Left lung (tissue), 14 donors: ENCODE measurements at places on chromosomes 6 and 20.

DNA sequence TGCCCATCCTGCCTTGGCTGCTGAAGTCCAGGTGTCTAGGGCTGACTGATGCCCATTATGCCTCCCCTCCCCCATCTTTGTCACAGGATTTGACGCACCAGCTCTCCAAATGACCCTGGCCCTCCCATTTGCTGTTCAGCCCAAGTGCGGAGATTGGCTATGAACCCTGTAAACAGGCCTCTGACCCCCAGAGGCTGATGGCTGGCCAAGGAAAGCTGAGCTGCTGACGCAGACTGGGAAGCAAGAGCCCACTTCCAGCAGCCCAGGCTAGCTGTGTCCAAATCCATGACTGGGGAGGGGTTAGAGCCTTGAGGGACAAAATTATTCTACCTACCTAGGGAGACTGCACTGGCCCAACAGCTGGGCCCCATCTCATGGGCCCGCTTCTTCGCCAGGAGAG is 797 bp upstream of the GNRH2 start:
- DNase-seq = no peak

GRCh38 chr6:4568138-4568537 is 208.1 kb upstream of the CDYL start:
- DNase-seq = no peak

DNA sequence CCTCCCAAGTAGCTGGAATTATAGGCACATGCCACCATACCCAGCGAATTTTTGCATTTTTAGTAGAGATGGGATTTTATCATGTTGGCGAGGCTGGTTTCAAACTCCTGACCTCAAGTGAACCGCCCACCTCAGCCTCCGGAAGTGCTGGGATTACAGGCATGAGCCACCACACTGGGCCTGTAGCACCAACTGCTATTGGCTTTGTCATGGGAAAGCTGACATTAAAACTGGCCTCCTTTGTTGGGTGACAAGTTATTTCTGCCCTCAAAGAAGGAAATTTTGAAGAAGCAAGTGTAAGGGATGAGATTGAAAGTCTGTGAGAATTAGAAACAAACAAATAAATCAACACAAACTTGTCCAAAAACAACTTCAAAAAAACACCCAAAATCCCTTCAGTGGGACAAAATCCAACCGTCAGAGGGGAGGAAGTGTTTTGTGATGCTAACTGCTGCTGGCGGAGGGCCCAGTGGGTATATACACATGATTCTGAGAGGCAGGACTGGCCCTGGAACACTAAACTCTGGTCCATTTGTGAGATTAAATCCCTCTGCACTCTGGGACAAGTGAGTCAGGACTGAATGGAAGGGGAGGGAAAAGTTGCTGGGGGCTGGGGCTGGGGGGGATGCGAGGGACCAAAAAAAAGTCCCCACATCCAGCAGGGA is 87.5 kb upstream of the NAA20 start:
- DNase-seq = no peak

- DNase-seq = no peak
Observed at GRCh38 chr6:79764747-79765146, 133.6 kb downstream of the SH3BGRL2 start.

- DNase-seq = no peak
Observed at GRCh38 chr6:38012573-38012972, 193.0 kb downstream of the ZFAND3 start.

- DNase-seq = no peak
Observed at GRCh38 chr20:59828125-59829053, 105.0 kb downstream of the SYCP2 start.

DNA sequence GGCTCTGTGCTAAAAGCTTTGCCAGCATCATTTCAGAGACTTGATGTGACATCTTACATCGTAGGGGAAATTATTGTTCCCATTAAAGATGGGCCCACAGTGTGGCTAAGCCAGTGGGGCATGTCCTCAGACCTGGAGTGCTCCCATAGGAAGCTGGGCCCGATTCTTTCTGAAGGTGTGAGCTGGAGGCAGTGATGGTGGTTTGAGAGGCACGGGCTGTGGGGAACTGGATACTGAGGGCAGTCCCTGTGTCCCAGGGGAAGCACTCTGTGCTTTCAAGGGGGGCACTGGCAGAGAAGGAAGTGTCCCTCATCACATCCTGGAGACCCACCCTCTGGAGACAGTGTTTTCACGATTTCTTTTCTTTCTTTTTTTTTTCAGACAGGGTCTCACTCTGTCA is 8.6 kb upstream of the FAM110A start:
- no peak for DNase-seq

- no peak for DNase-seq
Observed at GRCh38 chr6:47737406-47737805, 39.0 kb downstream of the ADGRF4 start.

- DNase-seq = no peak
Observed at GRCh38 chr6:19502301-19502700, 334.9 kb upstream of the ID4 start.

- no peak for DNase-seq
Observed at GRCh38 chr6:34144581-34145160, 1.2 kb downstream of the GRM4 start.

GRCh38 chr20:45860560-45861220 is 3.3 kb downstream of the ZSWIM3 start:
- DNase-seq = no peak

GRCh38 chr6:148883270-148883669 is 136.4 kb downstream of the UST start:
- no peak for DNase-seq

DNA sequence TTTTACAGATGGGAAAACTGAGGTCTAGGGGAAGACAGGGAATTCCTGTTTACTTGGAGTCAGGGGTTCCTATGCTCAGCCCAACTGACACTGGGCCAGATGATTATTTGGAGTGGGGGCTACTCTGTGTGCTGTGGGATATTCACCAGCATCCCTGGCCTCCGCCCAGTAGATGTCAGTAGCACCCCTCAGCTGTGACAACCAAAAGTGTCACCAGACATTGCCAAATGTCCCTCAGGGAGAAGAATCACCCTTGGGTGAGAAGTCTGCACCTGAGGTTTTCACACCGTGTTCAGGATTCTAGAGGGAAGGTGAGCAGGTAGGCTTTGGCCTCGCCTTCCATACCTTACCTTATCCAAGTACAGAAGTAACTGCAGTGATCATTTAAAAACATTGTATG is 27.6 kb downstream of the CDH26 start:
- no peak for DNase-seq

- DNase-seq = no peak
Observed at GRCh38 chr20:44695674-44696300, 19.4 kb upstream of the CCN5 start.

DNA sequence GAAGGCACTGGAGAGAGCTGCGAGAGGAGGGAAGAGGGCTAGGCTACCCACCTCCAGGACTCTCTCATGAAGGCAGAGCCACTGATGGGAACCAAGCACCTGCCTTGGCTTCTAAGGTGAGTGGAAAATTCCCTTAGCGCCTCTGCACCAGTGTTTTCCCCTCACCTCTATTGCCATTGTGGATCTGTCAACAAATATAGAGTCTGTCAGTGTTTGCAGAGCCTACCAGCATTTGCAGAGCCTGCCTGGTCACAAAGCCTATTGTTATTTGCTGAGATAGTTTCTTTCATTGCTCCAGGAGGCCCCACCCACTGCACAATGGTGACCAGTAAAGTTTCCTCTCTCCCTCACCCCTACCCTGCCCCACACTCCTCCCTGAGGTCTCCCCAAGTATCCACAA is 141.9 kb downstream of the MRPL14 start:
- DNase-seq = no peak

DNA sequence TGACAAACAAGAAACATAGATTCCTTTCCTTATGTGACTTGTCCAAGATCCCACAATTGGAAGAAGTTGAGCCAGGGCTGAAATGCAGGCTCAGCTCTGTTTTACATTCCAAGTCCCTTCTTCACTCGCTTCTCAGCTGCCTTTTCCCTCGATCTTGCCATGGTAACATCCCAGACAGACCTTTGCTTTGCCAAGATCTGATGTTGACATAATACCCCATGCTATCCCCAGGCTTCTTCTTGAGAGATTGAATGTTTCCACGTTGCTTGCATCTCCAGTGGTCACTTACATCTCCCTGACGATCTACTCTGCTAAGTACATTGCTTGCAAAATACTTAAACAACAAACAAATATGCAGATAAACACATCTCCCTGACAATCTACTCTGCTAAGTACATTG is 63.5 kb downstream of the TBXT start:
- DNase-seq = no peak

- peak; percentile 80 for DNase-seq
Observed at GRCh38 chr6:119195848-119196247, 117.4 kb upstream of the FAM184A start.
